ENCODE measurements at places on chromosomes 5 and 9.

- DNase-seq, result no peak
Measured at GRCh38 chr5:57552033-57552432, 69.4 kb upstream of the ACTBL2 start.

- DNase-seq, result no peak
Measured at GRCh38 chr5:176550275-176550831, 1.2 kb downstream of the CDHR2 start.

- DNase-seq, result no peak
Measured at GRCh38 chr5:60685028-60685427, 14.9 kb downstream of the DEPDC1B start.

DNA sequence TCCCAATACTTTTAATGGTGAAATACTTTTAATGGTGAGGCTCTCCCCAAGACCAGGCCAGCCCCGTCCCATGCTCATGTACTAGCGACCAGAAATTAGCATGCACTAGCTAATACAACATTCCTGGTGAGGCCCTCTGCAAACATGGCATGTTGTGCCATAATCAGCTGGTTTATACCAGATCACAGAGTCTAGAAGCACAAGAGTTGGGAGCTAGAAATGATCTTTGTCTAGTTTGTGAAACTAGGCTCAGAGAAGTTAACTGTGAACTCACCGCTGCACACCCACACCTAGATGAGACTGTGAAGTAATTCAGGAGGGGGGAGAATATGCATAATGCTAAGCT is 37.4 kb downstream of the MTMR12 start:
- peak; percentile 49 for DNase-seq

DNA sequence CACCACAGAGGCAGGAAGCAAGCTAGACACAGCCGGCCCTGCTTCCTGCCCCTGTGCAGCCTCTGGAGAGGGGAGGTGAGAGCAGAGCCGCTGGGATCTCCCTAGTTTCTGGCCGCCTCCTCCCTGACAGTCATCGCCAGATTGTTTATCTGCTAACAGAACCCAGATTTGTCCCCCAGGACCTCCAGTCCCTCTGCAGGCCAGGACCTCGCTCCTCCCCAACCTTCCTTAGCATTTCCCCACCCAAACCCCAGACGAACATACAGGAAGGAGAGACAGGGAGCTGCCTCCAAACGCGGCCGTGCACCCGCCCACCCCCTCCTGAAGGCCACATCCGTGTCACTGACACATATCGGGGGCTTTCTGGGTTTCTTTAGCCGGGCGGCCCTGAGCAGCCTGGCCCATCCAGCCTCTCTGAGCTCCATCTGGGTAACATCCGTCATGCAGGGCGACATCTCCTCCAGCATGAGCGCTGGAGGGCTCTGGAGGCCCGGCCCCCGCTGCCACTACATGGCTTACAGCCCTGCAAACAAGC is 47.5 kb downstream of the DBH start:
- DNase-seq, result no peak

GRCh38 chr9:78304357-78304756 is 7.4 kb downstream of the PSAT1 start:
- DNase-seq, result peak; percentile 35

DNA sequence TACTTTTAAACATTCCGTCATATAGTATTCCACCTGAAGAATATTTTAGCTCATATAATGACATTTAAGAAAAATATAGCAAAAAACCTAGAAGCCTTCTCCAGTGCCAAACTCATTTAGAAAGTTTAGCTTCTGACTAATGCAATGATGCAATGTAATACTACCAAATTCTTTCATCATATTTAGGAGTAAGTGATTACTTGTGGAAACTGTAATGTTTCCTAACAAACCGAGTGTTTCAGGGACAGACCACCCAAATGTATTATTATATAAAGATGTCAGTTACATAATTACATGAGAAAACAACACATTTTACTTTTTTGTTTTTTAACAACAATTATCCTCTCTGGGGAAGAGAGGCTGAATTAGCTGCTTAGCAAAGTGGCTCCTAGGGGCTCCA is 316.2 kb downstream of the ARL15 start:
- DNase-seq, result peak; percentile 82

Measured in amniotic epithelial cell (primary cell).